Left kidney (tissue), 8 donors: ENCODE measurements at places on chromosomes 6 and 20. TPM values are rescaled to one million over a fixed set of nuclear protein-coding genes. Genes with fewer than 3 reads are reported as not detected.

The TMEM14B gene
- 111 TPM for polyA plus RNA-seq

The ACTL10 gene
- 0.32 TPM for polyA plus RNA-seq

The EPHA7 gene
- 53.5 TPM for polyA plus RNA-seq

- DNase-seq, result no peak
Measured at GRCh38 chr6:98486057-98486456, 348.3 kb upstream of the POU3F2 start.

DNA sequence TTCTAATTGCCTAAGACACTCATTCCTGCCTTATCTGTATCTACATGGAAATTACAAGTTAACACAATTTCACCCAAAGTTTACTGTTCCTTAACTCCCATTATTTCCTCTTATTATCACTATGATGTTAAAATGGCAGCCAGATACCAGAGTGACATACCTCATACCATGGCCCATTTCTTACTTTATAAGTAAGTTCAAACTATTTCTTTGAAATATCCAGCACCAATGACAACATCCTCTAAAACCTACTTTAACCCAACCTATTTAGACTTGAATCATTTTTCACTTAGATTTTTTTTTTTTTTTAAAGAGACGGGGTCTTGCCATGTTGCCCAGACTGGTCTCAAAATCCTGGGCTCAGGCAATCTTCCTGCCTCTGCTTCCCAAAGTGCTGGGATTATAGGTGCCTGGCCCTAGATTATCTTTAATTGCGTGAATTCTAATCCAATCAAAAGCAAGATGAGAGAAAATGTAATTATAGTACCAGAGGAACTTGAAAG lies 10.0 kb downstream of the REV3L start:
- no peak for DNase-seq

GRCh38 chr6:33201147-33201545 lies 479 bp downstream of the SLC39A7 start:
- no peak for DNase-seq

DNA sequence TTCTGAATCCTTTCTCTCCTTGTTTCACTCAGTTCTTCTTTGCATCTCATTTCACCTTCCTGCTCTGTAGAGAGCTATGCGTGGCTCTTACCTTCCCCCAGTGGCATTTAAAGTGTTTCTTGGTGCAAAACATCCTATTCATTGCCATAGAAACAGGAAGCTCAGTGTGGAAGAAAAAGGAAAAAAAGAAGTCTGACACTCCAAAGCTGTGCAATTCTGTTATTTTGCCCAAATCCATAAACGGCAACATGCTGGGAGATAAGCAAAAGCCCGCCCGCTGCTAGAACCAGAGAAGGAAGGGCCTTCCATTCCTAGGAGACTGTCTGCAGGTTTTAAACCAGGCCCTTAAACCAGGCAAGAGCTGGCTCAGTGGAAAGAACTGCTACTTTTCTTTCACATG lies 247.1 kb downstream of the HIVEP2 start:
- no peak for DNase-seq

DNA sequence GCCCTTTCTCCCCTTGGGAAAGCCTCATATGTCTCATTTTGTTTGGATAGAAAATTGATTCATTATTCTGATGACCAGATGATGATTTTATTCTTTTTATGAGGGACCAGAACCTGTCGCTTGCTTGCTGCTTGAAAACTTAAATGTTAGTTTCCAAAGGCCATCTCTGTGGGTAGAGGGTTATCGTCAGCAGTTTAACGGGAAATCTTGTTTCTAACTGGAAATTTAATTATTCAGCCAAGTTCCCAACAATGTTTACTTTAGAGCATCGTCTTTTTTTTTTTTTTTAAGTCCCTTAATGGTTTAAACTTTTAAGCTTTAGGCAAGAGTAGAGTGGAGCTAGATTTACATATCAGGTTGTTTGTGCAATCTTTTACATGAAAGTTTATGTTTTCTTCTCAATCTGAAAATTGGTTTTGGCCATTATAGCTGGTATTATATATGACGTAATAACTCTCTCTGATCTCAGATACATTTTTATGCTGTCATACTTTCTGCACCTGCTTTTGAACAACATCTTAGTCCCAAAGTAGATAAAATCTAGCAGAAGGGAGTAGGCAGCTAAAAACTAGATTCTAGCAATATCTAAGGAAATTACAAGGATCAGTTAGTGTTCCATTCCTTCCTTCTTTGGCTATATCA lies 93.9 kb downstream of the FOXO3 start:
- no peak for DNase-seq
